SW 1271 (cell line): ENCODE measurements at places on chromosomes 2 and 18.

- no peak for DNase-seq
Measured at GRCh38 chr2:20419007-20419576, 27.8 kb upstream of the RHOB start.

- no peak for DNase-seq
Measured at GRCh38 chr2:101521487-101521886, 46.6 kb upstream of the RFX8 start.

- no peak for DNase-seq
Measured at GRCh38 chr2:136213836-136214235, 95.9 kb upstream of the CXCR4 start.

- DNase-seq, result no peak
Measured at GRCh38 chr18:57984490-57985115, 59.4 kb upstream of the NEDD4L start.

- DNase-seq, result no peak
Measured at GRCh38 chr2:129129087-129129486, 810.4 kb upstream of the HS6ST1 start.

DNA sequence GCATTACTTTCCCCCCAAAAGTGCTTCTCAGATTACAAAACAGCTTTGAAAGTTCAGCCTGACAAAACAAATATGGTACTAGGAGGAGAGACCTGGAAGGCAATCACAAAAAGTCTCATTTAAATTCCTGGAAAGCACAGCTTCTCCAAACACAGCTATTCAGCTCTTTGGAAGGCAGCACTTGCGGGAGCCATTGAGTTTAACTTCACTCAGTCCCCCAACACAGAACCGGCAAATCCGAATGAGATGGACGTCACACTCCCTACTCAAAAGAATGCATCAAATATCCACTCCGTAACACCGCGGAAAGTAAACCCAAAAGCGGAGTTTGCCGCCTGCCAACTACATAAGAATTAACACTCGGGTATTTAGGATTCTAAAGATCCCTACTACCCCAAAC lies 638 bp downstream of the ST6GAL2 start:
- no peak for DNase-seq

DNA sequence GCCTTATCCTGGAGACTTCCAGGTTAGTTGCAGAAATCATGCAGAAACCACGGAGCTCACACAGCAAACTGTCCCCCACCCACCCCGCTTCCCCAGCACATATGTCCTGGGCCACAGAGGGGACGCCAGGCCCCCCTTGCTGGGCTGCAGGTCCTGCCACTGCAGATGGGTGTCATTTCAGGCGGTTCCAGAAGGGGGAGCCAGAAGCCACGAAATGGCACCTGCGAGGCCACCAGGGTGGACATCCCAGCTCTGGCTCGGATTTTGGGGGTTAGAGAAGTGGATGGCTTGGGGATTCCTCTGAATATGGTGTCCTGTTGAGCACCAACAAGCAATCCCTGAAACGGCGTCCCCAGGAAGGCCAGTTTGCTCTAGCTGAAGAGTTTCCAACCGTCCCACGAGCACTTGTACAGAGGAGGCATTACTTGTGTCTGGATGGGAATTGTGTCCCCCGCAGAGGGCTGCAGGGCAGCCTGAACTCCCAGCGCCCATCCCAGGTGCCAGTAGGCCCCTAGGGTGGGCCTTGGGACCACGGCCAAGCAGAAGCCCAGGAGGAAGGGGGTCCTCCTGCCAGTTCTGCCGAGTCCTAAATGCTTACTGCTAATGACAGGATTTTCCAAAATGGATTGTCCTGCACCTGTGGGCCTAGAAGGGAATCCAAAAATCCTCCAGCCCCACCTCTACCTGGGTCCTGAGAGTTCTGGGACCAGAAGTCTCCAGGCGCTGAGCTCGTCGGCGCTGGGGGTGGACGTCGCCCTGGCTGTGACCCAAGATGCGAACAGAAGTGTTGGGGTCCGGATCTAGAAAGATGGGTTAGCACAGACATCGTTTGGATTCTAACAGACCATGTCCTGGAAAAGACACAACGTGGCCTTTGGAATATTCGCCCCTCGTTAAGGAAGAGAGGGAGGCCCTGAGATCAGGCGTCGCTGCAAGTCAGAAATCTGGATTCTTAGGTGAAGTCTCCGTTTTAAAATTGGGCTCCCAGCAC lies 14.6 kb upstream of the NFATC1 start:
- DNase-seq, result peak; percentile 18

DNA sequence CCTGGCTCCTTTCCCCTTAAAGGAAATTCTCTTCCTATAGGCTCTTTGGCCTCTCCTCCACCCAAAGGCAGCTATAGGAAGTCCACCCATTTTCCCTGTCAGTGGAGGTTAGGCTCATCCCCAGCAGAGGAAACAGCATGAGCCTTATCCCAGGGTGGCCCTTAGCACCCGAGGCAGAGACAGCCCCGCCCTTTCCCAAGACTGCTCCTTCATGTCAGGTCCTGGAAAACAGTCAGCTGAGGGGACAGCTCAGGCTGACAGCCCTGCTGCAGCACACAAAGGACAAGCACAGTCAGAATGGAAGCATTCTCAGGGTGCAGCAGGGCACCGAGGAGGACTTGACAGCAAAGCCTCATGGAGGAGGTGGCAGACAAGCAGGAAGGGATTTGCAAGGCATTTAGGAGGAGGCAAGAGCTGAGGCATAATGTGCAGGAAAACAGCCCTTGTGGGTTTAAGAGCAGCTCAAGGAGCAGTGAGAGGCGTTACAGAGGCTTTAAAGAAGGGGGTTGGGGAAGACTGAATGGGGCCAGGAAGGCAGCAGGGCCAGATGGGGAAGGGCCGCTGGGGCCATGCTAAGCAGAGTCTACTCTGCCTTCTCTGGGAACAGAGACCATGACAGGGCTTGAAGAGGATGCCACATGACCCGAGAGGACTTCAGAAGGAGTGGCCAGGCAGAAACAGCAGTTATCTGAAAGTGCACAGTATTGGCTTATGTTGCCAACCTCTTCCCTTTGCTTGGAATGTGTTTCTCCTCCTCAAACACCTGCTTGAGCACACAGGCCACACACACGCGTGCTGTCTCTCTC lies 216.6 kb downstream of the SH3BP4 start:
- DNase-seq, result no peak
